ENCODE measurements at places on chromosomes 2 and 18.

DNA sequence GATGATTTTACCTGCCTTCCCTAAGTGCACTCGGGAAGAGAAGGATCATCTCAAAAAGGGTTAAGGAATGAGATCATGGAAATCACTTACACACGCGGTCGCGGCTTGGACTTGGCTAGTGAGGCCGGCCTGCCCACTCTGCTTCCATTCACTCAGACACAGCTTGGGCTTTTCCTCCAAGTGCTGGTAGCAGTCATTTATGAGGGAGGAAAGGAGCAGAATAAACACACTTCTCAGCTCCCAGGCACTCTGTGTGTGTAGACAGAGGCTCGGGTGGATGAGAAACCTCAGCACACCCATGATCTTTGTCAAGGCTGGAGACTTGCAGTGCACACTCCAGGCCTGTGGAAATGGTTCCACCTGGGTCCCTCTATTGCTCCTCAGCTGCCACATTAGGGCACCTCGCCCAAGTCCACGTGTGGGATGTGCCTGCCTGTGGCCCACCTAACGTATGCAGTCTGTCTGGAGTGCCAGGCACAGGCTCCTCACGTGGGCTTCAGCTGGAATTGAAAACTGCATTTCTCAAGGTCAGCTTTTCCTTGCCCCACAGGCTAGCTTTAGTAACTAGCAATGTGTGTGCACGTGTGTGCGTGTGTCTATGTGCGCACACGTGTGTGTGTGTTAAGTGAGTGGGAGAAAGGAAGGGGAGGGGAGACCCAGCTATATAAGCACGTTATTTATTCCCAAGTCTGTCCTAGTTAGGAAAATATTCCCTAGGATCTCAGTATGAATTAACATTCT is 288.4 kb downstream of the SOX11 start:
- no peak for DNase-seq

DNA sequence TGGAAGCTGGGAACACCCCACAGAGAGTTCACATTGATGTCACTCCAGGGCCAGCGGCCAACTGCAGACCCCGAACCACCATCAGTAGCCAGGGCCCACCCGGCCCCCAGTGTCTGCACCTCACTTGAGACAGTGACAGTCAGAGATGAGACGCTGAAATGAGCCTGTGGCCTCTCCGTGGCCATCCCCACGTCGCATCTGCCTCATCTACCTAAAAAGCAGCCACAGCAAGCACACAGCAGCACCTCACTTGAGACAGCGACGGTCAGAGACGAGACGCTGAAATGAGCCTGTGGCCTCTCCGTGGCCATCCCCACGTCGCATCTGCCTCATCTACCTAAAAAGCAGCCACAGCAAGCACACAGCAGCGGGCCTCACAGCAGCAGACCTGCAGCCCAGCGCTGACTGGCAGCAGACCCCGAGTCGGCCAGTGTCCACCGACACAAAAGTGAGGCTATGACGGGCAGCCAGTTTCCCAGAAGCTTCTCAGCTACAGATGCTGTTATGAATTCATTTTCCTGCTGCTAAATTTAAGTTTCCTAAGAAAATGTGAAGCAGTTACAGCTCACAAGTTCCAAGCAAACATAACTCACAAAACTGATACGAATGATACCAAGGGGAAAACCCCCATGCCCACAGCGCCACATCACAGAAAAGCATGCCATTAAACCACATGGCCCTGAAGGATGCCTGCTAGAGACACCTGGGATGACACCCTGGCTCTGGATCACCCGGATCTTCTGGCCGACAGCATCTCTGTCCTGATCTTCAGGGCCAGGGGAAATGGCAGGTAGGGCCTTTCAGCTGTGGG is 27.7 kb downstream of the SNORC start:
- no peak for DNase-seq

- no peak for DNase-seq
Measured at GRCh38 chr18:65235966-65236624, 514.7 kb upstream of the CDH7 start.

- no peak for DNase-seq
Measured at GRCh38 chr2:86466306-86466705, 25.1 kb downstream of the KDM3A start.

DNA sequence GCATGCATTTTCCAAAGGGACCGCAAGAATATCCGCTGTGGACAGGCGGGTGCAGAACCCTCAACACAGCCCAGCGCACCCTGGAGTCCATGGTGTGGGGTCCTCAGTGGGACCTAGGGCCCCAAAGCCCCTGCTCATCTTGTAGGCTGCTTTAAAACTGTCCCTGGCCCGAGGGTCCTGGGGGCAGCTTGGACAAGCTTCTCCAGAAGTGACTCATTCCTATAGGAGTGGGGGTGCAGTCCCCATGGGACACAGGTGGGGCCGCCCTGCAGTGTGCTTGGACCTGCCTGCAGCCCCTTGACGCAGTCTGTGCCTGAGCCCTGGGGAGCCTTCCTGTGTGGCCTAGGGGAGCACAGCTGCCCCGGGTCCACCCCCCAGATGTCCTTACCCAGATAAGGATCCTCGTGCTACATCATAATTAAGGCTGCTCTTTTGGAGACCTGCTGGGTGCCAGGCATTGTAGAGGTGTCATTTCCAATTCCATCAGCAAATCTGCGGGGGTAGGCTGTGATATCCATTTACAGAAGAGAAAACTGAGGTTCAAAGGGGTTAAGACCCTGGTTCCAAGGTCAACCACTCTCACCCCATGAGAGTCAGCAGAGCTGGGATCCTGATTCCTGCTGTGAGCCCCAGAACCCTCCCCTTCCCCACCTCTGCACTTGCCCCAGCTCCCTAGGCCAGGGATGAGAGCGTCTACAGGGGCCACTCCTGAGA is 1.7 kb upstream of the HS6ST1 start:
- no peak for DNase-seq

DNA sequence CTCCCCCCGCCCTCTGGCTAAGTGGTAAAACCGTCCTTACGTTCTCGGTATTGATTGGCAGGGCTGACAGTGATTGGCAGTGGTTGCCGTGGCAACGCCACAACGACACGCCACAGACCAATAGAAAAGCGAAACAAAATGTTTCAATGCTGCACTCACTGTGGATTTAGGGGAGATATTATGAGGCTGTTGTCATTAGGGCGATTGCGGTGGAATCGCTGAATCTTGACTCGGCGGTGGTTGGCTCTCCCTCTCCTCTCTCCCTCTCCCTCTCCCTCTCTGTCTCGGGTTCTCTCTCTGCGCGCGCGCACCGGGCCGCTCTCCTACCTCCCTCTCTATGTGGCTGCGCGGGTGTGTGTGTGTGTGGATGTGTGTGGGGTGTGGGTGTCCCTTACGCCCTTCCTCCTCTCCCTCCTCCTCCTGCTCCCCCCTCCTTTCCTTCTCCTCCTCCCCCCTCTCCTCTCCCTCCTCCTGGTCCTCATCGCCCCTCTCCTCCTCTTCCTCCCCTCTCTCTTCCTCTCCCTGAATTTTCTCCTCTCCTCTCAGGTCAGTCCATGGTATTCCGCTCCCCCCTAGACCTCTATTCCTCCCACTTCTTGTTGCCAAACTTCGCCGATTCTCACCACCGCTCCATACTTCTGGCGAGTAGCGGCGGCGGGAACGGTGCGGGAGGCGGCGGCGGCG is at the start of gene SIX3:
TSS of gene SIX3 (plus strand) at position 152 of the 684 bp plus-strand sequence. CDS start at position 555, 403 bp downstream.
- DNase-seq: no peak

GRCh38 chr2:110905217-110905616 is 172.8 kb downstream of the ACOXL start:
- DNase-seq: no peak

- no peak for DNase-seq
Measured at GRCh38 chr2:43542285-43542933, 53.4 kb downstream of the THADA start.

DNA sequence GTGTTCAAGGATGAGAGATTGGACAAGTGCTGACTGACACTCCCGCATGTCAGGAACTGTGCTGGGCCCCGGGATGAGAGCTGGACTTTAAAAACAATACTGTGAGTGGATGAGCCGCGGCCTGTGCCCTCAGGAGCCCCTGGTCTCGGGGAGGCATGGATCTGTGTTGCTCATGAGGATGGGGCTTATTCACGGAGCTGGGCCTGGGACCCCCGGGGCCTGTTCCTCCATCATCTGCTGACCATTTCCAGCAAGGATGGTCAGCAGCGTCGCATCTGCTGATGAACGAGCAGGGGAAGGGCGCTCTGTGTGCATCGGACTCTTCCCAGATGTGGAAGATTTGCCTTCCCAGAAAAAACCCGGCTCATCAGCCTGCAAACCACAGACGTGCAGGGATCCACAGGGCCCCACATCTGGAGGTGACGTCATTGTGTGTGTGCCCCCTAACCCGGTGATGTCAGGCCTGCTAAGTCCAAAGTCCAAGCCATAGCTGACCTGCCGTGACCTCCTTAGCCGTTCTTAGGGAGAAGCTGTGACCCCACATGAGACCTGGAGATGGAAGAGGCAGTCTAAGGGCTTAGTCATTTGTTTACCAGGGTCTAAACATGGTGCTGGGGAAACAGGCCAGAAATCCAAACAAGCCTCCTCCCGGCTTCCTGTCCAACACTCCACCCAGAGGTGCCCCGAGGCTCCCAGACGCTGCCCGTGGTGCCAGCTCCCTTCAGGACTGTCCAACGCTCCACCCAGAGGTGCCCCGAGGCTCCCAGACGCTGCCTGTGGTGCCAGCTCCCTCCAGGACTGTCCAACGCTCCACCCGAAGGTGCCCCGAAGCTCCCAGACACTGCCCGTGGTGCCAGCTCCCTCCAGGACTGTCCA is 143.9 kb downstream of the PXDN start:
- DNase-seq: no peak

DNA sequence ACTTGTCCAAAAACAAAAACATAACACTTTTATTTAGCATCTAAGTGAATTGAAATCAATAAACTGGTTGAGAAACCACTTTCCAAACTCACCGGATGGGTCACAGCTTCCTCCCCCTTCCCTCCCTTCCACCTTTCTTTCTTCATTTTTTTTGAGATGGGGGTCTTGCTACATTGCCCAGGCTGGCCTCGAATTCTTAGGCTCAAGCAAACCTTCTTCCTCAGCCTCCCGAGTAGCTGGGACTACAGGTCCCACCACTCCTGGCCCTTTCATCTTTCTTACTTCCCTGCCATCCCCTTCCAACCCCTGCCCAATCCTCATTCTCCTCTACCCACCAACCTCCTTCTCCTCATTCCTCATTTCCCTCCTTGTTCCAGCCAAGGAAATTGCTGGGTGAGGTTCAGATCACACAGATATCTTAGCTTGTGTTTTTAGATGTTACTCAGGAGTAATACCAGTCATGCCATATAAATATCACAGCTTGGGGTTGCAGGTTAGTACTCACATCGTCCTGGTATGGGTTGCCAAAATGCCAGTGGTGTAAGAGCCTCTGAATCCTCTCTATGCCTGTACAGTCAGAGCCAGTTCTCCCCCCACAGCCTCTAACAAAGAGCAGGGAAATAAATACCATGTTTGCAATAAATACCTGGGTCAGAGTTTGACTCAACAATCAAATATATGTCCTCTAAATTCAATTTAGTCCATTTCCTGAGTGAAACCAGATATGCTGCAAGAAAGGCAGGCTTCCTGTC is 132.7 kb upstream of the NDUFV2 start:
- DNase-seq: no peak

DNA sequence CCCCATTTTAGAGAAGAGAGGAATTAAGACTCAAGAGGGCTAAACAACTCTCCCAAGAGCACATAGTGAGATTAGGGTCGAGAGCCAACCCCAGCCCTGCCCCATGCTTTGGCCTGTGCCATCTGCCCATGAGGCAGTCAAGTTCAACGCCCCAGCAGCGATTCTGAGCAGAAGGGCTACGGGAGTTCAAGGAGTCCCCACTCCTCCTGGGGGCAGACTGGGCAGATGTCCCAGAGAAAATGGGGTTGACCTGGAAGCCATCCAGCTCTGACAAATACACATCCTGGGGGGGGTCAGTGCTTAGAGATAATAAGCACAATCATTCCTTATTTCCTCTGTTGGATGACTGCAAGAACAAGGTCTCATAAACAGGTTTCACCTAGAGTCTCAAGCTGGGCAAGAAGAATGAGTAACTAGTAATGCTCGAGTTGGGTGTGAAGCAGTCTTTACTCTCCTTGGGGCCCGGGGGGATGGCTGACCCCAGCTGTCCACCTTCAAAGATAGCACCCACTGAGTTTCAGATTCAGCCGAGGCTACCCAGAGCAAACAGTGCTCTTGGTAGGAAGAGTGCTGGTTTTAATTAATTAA is 716.4 kb downstream of the RNF144A start:
- DNase-seq: no peak

DNA sequence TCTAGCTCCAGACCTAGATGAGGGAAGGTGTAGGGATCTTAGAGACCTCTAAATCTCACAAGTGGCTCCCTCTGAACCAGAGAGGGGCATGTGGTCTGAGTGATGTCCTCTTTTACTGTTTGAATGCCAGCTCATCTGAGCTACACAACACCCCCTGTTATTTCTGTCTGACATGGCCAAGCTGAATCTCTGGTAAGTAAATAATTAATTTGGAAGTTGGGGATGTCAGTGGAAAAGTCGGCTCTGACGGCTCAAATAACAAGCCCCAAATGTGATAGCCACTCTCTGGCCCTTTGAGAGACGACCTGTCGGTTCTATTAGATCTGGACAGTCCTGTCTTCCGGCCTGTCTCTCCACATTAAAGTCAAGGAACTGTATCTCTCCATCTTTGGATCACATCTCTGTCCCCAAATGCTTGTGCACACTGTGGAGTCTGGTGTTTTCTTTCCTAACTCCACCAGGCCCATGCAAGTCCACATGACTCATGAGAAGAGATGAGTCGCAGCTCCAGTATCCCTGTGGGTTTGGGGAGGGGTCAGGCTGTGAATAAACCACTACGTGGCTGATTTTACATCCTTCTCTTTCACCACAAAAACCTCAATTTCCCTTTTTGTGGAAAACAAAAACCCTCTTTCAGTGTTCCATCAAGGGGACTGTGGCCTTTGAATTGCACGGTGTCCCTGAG is 52.5 kb downstream of the SETBP1 start:
- no peak for DNase-seq

GRCh38 chr2:35447821-35448220 is 907.8 kb upstream of the CRIM1 start:
- DNase-seq: no peak

GRCh38 chr2:60976256-60976850 is 41.2 kb upstream of the PEX13 start:
- DNase-seq: no peak
